CD4-positive, alpha-beta memory T cell (primary cell): ENCODE measurements at places on chromosomes 4 and X.

DNA sequence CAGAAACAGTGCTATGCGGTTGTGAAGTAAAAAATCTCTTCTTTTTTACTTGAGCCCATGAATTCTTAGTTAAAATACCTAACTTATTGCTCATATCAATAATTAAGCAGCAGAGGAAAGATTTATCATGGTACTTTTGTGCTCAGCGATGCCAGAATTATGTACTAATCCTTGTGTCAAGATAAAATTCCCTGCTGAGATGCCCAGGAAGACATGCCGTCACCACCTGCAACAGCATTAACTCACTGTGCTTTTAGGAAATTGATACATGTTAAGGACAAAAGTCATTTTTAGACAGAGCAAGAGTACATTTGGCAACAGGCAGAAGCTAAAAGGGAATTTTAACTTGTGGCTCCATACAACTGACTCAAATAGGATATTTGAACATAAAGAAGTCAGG lies 138.9 kb downstream of the NPNT start:
- DNase-seq = no peak

- no peak for DNase-seq
These were observed 412.2 kb upstream of the FAT1 start for GRCh38 chr4:187135878-187136277.

- DNase-seq = no peak
These were observed 232.3 kb downstream of the FRMPD4 start for GRCh38 chrX:12370497-12370986.

GRCh38 chrX:71976753-71977152 lies 66.1 kb downstream of the NHSL2 start:
- DNase-seq = no peak

DNA sequence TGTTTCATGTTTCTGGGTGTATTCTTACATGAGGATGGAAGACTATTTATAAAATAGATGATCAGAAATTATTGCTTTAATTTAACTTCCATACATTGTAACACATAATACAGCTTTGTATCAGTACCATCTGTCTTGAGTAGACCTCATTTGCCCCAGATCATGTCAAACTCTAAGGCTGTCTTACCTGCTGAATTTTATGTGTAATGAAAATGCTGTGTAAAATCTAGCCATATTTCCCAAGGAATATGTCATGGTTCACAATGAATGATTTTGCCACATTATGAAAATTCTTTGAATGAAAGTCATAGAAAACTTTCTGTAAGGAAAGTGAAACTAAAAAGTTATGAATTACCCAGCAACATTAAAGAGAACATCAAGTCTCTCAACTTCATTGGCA lies 7.4 kb downstream of the BDH2 start:
- no peak for DNase-seq

GRCh38 chrX:130049821-130050220 lies 60.5 kb downstream of the ELF4 start:
- DNase-seq = no peak

DNA sequence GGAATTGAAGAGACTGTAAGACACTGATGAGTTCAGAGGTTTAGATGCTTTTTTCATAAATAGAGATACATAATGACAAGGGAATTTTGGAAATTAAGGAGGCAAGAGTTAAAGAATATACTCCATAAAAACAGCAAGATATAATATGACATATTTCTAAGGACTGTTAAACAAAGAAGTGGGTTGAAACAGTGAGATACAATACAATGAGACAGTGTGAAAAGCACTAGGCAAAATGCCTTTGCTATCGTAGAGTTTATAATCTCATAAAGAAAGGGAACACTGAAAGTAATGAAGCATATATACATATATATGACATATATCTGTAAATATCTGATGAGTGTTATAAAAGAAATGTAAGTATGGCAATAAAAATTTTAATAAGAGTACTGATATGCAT lies 1496.2 kb downstream of the TECRL start:
- DNase-seq = no peak

- no peak for DNase-seq
These were observed 23.2 kb downstream of the MOB1B start for GRCh38 chr4:70925418-70925817.

GRCh38 chr4:10981096-10981495 lies 296.5 kb upstream of the CLNK start:
- no peak for DNase-seq

- DNase-seq = no peak
These were observed 1.7 kb downstream of the TMEM185A start for GRCh38 chrX:149629730-149630387.

DNA sequence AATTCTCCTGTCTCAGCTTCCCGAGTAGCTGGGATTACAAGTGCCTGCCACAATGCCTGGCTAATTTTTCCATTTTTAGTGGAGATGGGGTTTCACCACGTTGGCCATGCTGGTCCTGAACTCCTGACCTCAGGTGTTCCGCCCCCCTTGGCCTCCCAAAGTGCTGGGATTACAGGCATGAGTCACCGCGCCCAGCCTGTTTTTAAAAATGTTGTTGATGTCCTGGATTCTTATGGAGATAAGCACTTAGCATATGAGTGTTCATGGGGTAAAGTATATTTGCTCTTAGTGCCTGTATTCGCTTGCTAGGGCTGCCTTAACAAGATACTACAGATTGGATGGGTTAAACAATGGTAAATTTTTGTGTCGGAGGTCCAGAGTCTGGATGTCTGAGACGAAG lies 91.7 kb downstream of the CEP44 start:
- no peak for DNase-seq

GRCh38 chr4:113433116-113433515 lies 328.4 kb downstream of the CAMK2D start:
- DNase-seq = no peak

DNA sequence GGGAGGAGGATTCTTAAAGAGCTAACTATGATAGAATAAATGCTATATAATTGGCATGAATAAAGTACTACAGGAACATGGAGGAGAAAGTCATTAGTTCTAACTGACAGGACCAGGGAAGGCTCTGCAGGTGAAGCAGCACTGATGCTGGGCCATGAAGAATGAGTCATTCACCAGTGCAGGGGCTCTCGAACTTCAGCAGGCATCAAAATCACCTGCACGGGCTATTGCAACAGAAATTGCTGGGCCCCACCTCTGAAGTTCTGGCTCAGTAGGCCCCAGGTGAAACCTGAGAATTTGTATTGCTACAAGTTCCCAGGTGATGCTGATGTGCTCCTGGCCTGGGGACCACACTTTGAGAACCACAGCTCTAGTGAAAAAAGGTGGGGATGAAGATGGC lies 33.7 kb downstream of the TMEM150C start:
- no peak for DNase-seq

- no peak for DNase-seq
These were observed 27.1 kb upstream of the ALB start for GRCh38 chr4:73376976-73377375.

GRCh38 chr4:3010577-3010976 lies 47.2 kb downstream of the GRK4 start:
- no peak for DNase-seq

- DNase-seq = no peak
These were observed 162.4 kb upstream of the GYPA start for GRCh38 chr4:144302704-144303536.

DNA sequence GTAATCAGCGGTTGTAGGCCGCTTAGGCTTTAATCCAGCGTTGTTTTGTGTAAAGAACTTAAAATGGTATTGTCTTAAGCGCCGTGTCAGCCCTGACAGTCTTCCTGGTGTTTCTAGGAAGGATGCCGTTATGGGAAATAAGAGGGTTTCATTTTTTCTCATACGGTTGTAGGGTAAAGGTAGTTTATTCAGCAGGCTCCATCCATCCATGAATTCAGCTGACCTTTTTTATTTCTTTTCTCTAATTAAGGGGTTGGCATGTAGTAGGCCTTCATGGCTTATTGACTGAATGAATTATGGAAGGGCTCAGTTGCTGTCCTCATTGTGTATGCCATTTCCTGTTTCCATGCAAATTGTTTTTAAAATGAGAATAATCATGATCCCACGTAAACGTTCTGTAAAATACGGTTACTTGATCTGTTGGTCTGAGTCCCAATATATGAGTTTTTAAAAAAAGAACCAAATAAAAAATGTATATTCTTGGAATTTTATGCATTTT lies 693 bp downstream of the OCIAD1 start:
- no peak for DNase-seq

GRCh38 chr4:151806511-151806927 lies 45.7 kb upstream of the GATB start:
- DNase-seq = no peak

- DNase-seq = no peak
These were observed 23.2 kb upstream of the UVSSA start for GRCh38 chr4:1323635-1324442.

GRCh38 chr4:13633671-13634070 lies 6.1 kb upstream of the BOD1L1 start:
- DNase-seq = no peak
